ENCODE measurements at places on chromosomes 16 and 17. TPM values are rescaled to one million over a fixed set of nuclear protein-coding genes. Genes with fewer than 3 reads are reported as not detected.
A peak's percentile ranks its signal among the peaks of the same experiment; 100 is the strongest.

GRCh38 chr16:85592700-85593493, 20.2 kb upstream of the GSE1 start:
- H3K4me3 ChIP-seq, result no peak overlapping the region
- no peak overlapping the region for H3K27ac ChIP-seq
- peaks cover 11% of the 10 kb centered on the region for H3K4me1 ChIP-seq
- H3K27me3 ChIP-seq, result no peaks in the 10 kb centered on the region
- H3K36me3 ChIP-seq, result no peaks in the 10 kb centered on the region

DNA sequence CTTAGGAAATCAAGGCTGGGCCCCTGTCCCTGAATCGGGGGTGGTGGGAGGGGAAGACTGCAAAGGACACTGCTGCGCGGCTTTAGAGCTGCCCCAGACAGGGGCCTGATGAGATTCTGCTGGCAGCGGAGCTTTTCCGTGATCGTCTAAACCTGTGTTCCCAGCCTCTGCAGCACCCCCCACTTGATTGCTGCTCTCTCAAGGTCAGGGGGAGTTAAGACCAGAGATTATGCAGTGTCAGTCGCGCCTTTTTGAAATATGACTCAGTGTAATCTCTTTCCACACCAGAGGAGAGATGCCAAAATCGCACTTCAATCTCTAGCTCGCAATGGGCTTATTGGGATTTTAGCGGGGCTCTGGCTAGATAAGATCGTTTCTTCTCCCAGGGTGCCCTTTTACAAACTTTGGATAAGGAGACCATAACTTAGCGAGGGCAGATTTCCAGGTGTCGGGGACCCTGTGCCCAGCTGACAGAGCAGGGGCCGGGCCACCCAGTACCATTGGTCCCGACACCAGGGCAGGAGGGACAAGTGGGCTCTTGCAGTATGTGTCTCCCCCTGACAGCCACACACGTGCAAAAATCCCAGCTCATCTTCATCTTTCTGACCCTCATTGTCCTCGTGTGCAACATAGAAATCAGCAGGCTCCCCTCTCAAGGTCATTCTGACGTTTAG, 87.0 kb downstream of the IRX3 start:
- no peak overlapping the region for H3K4me3 ChIP-seq
- DNase-seq, result no peak
- H3K36me3 ChIP-seq, result no peaks in the 10 kb centered on the region
- no peaks in the 10 kb centered on the region for H3K27me3 ChIP-seq
- H3K27ac ChIP-seq, result no peak overlapping the region

GRCh38 chr17:41695134-41695661, 6.5 kb downstream of the EIF1 start:
- peaks cover 55% of the 10 kb centered on the region for H3K4me1 ChIP-seq
- H3K4me3 ChIP-seq, result no peak overlapping the region
- H3K36me3 ChIP-seq, result peaks cover 42% of the 10 kb centered on the region

- no peaks in the 10 kb centered on the region for H3K27me3 ChIP-seq
- no peak overlapping the region for H3K27ac ChIP-seq
- peaks cover 34% of the 10 kb centered on the region for H3K4me1 ChIP-seq
- DNase-seq, result no peak
Observed at GRCh38 chr16:4367393-4367856, 4.2 kb upstream of the VASN start.

DNA sequence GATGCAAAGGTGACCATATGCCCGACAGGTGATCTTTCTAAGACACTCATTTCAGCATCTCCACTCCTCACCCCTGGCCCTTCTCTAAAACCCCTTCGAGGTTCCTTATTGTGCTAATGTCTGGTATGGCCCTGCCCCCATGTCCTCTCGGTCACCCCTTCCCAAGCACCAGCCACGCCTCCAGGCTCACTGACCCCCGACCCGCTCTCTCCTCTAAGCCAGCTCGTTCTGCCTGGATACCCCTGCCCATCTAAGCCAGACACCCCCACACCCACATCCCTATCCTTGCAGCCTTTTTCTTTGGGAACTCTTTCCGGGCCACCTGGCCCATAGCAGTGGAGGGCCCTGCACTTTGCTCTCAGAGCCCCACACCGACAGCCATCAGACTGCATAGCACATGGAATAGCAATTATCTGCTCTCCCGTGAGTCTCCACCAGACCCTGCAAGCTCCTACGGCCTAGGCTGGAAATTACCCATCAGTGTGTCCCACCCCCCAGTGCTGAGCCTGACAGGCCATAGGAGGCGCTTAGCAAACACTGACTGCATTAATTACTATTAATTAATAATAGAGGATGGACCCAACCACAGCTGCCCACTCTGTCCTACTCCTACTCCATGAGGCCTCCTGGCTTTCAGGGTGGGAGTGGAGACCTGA, 176.7 kb downstream of the TMEM132E start:
- DNase-seq, result no peak
- H3K36me3 ChIP-seq, result no peaks in the 10 kb centered on the region
- H3K4me3 ChIP-seq, result no peak overlapping the region
- no peaks in the 10 kb centered on the region for H3K4me1 ChIP-seq

- DNase-seq, result no peak
- H3K27ac ChIP-seq, result no peak overlapping the region
- no peaks in the 10 kb centered on the region for H3K27me3 ChIP-seq
- no peaks in the 10 kb centered on the region for H3K36me3 ChIP-seq
Observed at GRCh38 chr16:49330562-49331201, 42.9 kb upstream of the C16orf78 start.

DNA sequence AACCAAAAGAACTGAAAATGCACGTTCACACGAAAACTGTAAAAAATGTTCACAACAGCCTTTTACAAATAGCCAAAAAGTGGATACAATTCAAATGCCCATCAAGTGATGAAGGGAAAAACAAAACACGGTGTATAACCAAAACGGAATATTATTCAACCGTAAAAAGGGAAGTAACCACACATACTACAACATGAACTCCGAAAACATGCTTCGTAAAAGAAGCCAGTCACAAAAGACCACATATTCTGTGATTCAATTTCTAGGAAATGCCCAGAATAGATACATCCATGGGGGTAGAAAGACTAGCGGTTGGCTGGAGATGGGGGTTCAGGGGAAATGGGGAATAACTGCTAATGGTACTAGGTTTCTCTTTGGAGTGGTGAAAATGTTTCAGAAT, 81.5 kb upstream of the TRAP1 start:
- H3K4me1 ChIP-seq, result peaks cover 25% of the 10 kb centered on the region
- no peaks in the 10 kb centered on the region for H3K36me3 ChIP-seq
- DNase-seq, result no peak
- H3K27me3 ChIP-seq, result no peaks in the 10 kb centered on the region

DNA sequence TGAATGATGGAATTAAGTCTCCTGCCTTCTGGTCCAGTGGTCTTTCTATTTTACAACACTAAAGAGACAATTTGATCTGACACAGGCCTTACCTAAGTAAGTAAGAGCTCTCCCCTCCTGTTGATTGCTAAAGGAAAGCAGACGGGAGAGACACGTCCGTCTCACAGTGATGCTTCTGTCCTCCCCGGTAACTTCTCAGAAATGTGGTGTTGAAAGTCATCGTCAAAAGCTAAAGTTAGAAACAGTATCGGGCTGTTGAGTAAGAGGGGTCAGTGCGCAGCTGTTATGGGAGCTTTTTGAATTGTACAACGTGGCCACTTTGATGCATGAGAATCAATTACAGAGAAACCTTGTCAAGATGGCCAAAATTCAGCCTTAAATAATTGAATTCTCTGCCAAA, 1.9 kb upstream of the RBFOX1 start:
- H3K27ac ChIP-seq, result peak overlapping the region; percentile 82
- no peak for DNase-seq
- H3K36me3 ChIP-seq, result no peaks in the 10 kb centered on the region
- no peaks in the 10 kb centered on the region for H3K4me1 ChIP-seq

DNA sequence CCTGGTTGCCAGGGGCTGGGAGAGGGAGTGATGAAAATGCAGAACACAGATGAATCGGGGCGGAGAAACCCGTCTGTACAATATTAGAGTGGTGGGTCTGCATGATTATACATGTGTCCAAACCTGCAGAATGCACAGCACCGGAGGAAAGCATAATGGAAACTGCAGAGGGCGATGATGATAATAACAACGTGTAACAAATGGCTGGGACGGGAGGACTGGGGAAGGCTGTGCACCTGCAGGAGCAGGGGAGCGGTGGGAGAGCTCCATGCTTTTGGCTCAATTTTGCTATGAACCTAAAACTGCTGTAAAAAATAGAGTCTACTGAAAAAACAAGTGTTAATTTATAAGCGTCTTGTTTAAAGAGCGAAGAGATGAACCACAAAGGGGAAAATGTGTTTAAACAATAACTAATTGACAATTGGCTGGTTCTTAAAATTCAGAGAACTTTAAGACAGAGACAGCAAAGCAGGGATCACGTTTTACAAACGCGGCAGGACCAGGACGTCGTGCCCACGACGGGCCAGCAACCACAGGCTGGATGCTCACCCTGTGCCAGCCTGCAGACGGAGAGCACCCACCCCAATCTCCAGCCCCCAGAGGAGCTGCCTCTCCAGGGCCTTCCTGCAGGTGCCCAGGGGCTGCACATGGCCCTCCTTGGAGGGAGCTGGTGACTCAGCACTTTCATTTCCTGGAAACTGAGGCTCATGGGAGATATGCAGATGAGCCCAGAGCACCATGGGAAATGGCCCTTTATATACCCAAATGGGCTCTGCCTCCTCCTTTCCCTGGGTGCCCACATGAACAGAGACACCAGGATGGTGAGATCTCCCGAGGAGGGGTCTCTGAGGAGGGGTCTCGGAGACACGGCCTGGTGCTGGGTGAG, at the start of gene TEX19:
TEX19 (plus strand) TSS at position 783 of the 886 bp plus-strand sequence. CDS start 2,904 bp downstream, outside the sequence.
- no peaks in the 10 kb centered on the region for H3K4me1 ChIP-seq
- no peak within 1 kb of the TSS for H3K4me3 ChIP-seq
- no peaks in the 10 kb centered on the region for H3K36me3 ChIP-seq
- H3K27me3 ChIP-seq, result peaks cover 31% of the 10 kb centered on the region

DNA sequence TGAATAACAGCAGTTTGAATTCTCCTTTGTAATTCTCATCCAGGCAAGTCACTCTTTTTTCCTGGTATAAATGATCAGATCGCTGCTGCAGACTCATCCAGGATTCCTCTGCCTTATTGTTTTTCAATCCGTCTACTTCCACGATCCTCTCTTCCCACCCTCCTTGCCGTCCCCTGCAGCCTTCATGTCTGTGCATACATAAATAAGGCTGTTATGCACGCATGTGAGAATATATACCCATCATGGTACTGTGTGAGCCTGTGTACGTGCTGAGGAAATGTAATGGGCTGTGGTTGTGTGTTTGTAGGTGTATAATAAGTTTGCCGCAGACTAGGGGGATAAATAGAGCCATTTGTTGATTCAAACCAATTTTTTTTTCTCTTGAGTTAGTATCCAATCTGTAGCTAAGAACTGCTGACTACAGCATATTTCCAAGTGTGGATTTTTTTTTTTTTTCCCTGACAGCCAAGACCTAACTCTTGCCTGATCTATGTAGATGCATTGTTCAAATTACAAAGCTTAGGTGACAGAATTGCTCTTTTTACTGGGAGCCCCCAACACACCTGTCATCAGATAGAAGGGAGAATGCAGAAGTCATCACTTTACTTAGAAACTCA, 62.2 kb downstream of the RBFOX1 start:
- H3K27ac ChIP-seq, result no peak overlapping the region
- no peak overlapping the region for H3K4me3 ChIP-seq
- DNase-seq, result no peak
- H3K4me1 ChIP-seq, result peaks cover 8% of the 10 kb centered on the region
- no peaks in the 10 kb centered on the region for H3K27me3 ChIP-seq
- no peaks in the 10 kb centered on the region for H3K36me3 ChIP-seq

GRCh38 chr17:31650756-31651520, 208.1 kb downstream of the COPRS start:
- H3K4me1 ChIP-seq, result no peaks in the 10 kb centered on the region
- no peak for DNase-seq
- no peak overlapping the region for H3K4me3 ChIP-seq
- no peaks in the 10 kb centered on the region for H3K36me3 ChIP-seq
- no peak overlapping the region for H3K27ac ChIP-seq

DNA sequence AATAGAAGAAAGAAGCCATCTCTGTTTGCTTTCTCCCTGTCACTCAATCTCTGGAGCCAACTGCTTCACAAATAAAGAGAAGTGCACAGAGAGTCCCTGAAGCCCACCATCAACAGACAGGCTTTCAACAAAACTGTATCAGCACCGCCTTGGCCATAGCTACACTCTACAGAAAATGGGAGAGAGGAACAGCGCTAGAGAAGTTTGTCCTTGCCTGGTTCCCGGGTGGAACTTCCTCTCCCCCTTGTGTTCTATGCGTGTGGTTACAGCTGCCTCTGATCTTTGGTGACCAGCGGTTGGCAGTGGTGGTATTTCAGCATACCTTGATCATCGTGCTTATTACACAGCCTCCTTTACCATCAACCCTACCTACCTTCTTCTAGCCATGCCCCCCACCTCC, 91.4 kb upstream of the CCL2 start:
- no peak overlapping the region for H3K4me3 ChIP-seq
- H3K36me3 ChIP-seq, result no peaks in the 10 kb centered on the region
- H3K27ac ChIP-seq, result no peak overlapping the region

DNA sequence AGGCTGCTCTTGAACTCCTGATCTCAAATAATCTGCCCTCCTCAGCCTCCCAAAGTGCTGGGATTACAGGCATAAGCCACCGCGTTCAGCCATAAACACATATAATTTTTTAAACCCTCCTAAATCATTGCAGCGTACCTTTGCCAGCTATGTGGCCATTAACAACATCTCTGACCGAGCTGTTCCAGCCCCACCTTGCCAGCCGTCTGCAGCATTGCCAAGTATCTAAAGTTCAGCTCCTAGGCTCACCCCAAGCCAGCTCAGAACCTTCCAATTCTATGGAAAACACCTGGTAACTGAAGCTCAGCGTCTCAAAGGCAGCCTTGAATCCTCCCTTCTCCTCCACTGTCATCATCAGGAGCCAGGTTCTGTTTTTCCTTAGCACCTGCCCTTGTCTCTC, 5.1 kb upstream of the MEIOB start:
- DNase-seq, result no peak
- H3K4me3 ChIP-seq, result no peak overlapping the region
- H3K27ac ChIP-seq, result no peak overlapping the region
- H3K4me1 ChIP-seq, result peaks cover 4% of the 10 kb centered on the region

- no peak overlapping the region for H3K27ac ChIP-seq
- no peaks in the 10 kb centered on the region for H3K4me1 ChIP-seq
- DNase-seq, result no peak
- no peaks in the 10 kb centered on the region for H3K27me3 ChIP-seq
- no peaks in the 10 kb centered on the region for H3K36me3 ChIP-seq
- H3K4me3 ChIP-seq, result no peak overlapping the region
Observed at GRCh38 chr16:29664091-29664921, 1.3 kb downstream of the SPN start.

- H3K27ac ChIP-seq, result no peak overlapping the region
- H3K27me3 ChIP-seq, result peaks cover 100% of the 10 kb centered on the region
- peaks cover 35% of the 10 kb centered on the region for H3K4me1 ChIP-seq
Observed at GRCh38 chr17:36942019-36942599, 4.8 kb downstream of the LHX1 start.

- H3K27me3 ChIP-seq, result no peaks in the 10 kb centered on the region
- H3K36me3 ChIP-seq, result no peaks in the 10 kb centered on the region
- DNase-seq, result no peak
- H3K4me3 ChIP-seq, result no peak overlapping the region
- no peaks in the 10 kb centered on the region for H3K4me1 ChIP-seq
Observed at GRCh38 chr16:66851166-66851964, 7.2 kb downstream of the CA7 start.

- H3K4me1 ChIP-seq, result no peaks in the 10 kb centered on the region
- no peaks in the 10 kb centered on the region for H3K36me3 ChIP-seq
- H3K27me3 ChIP-seq, result no peaks in the 10 kb centered on the region
- no peak overlapping the region for H3K27ac ChIP-seq
- no peak for DNase-seq
- H3K4me3 ChIP-seq, result no peak overlapping the region
Observed at GRCh38 chr17:66319226-66319625, 16.8 kb downstream of the PRKCA start.

The KRTAP2-3 gene
- total RNA-seq, result not detected

The MYO15A gene
- total RNA-seq, result not detected

The CDH5 gene
- total RNA-seq, result 81.2 TPM

The DNAAF8 gene
- total RNA-seq, result 0.35 TPM
